ENCODE measurements at places on chromosomes 1 and 21. TPM values are rescaled to one million over a fixed set of nuclear protein-coding genes. Genes with fewer than 3 reads are reported as not detected.

Gene KRTAP7-1
- total RNA-seq, result not detected

Gene CRP
- total RNA-seq, result not detected

Gene TBX19
- 0.15 TPM for total RNA-seq

Gene KDF1
- 26.9 TPM for total RNA-seq

Gene SH3BP5L
- 18.4 TPM for total RNA-seq

Gene PLPP3
- total RNA-seq, result 1.6 TPM

Gene ARTN
- total RNA-seq, result 139 TPM

Gene CTH
- total RNA-seq, result 9.4 TPM

Gene TNNI3K
- not detected for total RNA-seq

Gene LORICRIN
- total RNA-seq, result not detected

Gene MAP1LC3C
- total RNA-seq, result not detected

Gene GIPC2
- total RNA-seq, result 1.9 TPM

Gene NLRP3
- total RNA-seq, result 7.0 TPM

Gene CDK18
- 12.7 TPM for total RNA-seq

Gene CFAP107
- total RNA-seq, result not detected

Gene TENT5C
- total RNA-seq, result 0.15 TPM

Gene TRAPPC3
- 142 TPM for total RNA-seq

Gene DCLRE1B
- total RNA-seq, result 10.6 TPM

Gene TMPRSS2
- total RNA-seq, result not detected

Gene PHGDH
- 311 TPM for total RNA-seq

Gene OVAAL
- not detected for total RNA-seq

Gene WNT9A
- total RNA-seq, result 0.08 TPM

Gene KMO
- under 0.01 TPM for total RNA-seq

Gene TMEM82
- total RNA-seq, result not detected

Gene SERPINC1
- not detected for total RNA-seq

Gene SMCP
- not detected for total RNA-seq

Gene NEK2
- total RNA-seq, result 23.5 TPM

Gene ATP6V1G3
- not detected for total RNA-seq

Gene NCSTN
- 35.1 TPM for total RNA-seq

Gene BMP8A
- 0.16 TPM for total RNA-seq

Gene PLA2G5
- not detected for total RNA-seq

Gene TRIM17
- not detected for total RNA-seq

Gene ARMH1
- total RNA-seq, result not detected

Gene LGR6
- total RNA-seq, result 0.04 TPM

Gene LCE1A
- 2.9 TPM for total RNA-seq

Gene DENND2D
- total RNA-seq, result 22.7 TPM

Gene PYHIN1
- not detected for total RNA-seq

Gene PTPN7
- total RNA-seq, result not detected

Gene PGLYRP4
- 0.55 TPM for total RNA-seq

Gene RNU1-4
- under 0.01 TPM for total RNA-seq

Gene MXRA8
- total RNA-seq, result 2.0 TPM

Measured in hair follicular keratinocyte (primary cell).